Stimulated activated CD4-positive, alpha-beta T cell treated with anti-CD3 and anti-CD28 coated beads, Interleukin-4, amount 100 ng/mL, for 48 hours (primary cell): ENCODE measurements at places on chromosomes 11 and 22.

DNA sequence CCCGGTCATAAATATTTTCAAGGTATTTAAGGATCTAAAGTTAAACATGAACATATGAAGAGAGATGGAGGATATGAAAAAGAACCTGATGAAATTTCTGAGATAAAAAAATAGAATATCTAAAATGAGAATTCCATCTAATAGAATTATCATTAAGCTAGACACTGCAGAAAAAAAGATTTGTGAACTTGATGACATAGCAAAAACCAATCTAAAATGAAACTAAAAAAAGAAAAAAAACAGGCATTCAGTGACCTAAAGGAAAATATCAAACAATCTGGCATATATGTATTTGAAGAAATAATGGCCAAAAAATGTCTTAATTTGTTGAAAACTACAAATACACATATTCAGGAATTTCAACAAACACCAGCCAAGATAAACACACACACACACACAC, 81.6 kb upstream of the ZC3H12C start:
- DNase-seq = no peak

- DNase-seq = peak; percentile 59
Measured at GRCh38 chr22:37818409-37819104, 4.6 kb upstream of the GALR3 start.

- no peak for DNase-seq
Measured at GRCh38 chr11:115459563-115459962, 44.7 kb downstream of the CADM1 start.

GRCh38 chr22:23673050-23673620, 17.7 kb upstream of the RGL4 start:
- no peak for DNase-seq

DNA sequence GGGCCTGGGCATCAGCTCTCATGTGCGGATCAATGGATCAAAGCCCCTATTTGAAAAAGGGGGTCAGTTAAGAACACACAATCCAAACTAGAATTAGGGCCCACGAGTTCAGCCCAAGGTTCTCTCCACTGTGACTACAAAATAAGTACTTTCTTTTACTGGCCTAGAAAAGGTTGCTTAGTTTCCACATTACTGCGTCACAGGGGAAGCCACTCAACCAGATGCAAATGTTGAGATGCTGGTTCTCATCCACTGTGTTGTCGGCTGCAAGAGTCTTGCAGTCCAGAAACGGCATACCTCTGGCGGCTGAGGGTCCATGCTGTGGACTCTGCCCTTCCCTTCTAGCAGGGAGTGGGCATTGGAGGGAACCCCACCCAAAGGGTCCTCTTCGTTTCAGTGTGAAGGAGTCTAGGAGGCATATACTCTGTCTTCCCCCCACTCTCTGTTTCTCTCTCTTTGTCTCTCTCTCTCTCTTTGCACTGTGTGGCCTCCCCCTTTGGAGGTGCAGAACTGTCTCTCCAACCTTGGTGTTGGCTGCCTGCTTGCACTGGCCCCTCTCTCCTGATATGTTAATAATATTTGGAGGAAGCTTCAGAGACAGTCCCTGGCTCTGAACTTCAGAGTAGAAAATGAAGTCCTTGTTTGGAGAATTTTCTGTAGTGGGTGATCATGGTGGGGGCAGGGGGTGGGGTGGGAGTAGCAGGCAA, 99.0 kb upstream of the NNMT start:
- DNase-seq = no peak

GRCh38 chr22:17862646-17863181, 88.4 kb upstream of the BID start:
- no peak for DNase-seq

DNA sequence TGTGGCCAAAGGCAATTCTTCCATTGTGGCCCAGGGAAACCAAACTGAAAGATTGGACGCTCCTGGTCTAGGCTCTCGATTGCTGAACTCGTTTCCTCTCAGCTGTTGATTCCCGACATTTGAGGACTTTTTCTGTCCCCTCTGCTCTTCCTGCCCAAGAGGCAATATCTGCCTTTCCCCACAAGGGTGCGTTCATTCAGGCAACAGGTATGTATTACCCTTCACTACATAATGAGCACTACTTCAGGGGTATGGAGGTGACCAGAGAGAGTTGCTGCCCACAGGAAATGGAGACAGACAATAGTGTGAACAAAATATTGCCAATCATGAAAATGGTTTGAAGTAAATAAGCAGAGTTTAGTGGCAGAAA, 8.2 kb downstream of the PTH start:
- DNase-seq = no peak

- no peak for DNase-seq
Measured at GRCh38 chr22:46833228-46833627, 70.8 kb downstream of the TBC1D22A start.
